ENCODE measurements at places on chromosomes 2 and 18.

GRCh38 chr18:46814399-46814798 is 57.5 kb upstream of the ST8SIA5 start:
- no peak for DNase-seq

- DNase-seq, result no peak
Observed at GRCh38 chr2:45433363-45433762, 177.7 kb downstream of the SRBD1 start.

GRCh38 chr2:81876624-81877023 is 1572.1 kb upstream of the LRRTM1 start:
- DNase-seq, result no peak

- no peak for DNase-seq
Observed at GRCh38 chr2:84880645-84881521, at the start of gene TRABD2A. TSS of gene TRABD2A (minus strand) at chr2:84881084. CDS start at chr2:84881039, 45 bp downstream.

- no peak for DNase-seq
Observed at GRCh38 chr18:45370255-45371010, 244.8 kb upstream of the SLC14A2 start.

Measured in Ammon's horn (tissue), 1 donor.